ELR (cell line): ENCODE measurements at places on chromosomes 7 and 10.
A peak's percentile ranks its signal among the peaks of the same experiment; 100 is the strongest.

- DNase-seq, result no peak
Measured at GRCh38 chr7:47366211-47366610, 215.7 kb downstream of the TNS3 start.

GRCh38 chr7:55475855-55476803, 96.2 kb downstream of the VOPP1 start:
- DNase-seq, result peak; percentile 36

DNA sequence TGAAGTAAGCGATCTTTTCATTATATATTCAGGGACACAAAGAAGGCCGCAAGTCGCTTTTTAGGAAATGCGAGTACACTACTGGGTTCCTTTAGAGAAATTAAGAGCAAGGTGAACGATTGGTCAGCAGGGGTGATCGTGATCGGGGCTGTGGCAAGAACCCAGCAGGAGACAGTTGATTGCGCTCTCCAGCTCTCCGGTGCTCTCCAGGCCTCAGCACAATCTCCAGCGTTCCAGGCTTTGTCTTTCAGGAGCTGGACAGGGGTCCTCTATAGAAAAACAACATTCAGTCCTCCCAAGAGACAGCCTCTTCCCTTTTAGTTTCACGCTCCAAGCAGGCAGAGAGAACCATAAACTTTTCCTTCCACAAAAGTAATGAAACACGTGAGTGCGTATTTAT, 170.5 kb upstream of the KLF6 start:
- DNase-seq, result no peak

GRCh38 chr10:86105181-86105580, 261.4 kb downstream of the GRID1 start:
- DNase-seq, result no peak

- peak; percentile 59 for DNase-seq
Measured at GRCh38 chr10:115854740-115855435, 418.1 kb downstream of the GFRA1 start.

GRCh38 chr10:123926401-123927264, 35.0 kb upstream of the CPXM2 start:
- DNase-seq, result peak; percentile 30

DNA sequence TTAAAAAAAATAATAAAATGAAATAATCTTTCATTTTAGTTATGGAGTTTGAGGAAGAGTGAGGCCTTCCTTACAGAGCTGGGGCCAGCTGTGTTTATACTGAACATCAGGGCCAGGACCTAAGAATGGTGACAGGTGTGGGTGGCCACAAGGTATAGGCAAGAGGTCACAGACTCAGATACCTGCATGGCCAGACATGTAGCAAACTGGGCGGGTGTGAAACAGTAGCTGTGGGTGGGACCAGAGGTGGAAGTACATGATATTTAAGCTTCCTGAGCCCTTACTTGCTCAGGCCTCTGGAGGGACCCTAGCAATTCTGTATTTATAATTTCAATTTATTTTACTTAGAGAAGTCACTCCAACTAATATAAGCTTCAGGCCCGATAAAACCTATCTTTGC, 27.7 kb upstream of the CAMK1D start:
- DNase-seq, result no peak

GRCh38 chr10:96321822-96322221, 17.6 kb downstream of the DNTT start:
- no peak for DNase-seq

GRCh38 chr7:98174334-98175259, 36.6 kb upstream of the BHLHA15 start:
- no peak for DNase-seq

GRCh38 chr7:140196361-140197217, 19.8 kb upstream of the KDM7A start:
- peak; percentile 22 for DNase-seq

DNA sequence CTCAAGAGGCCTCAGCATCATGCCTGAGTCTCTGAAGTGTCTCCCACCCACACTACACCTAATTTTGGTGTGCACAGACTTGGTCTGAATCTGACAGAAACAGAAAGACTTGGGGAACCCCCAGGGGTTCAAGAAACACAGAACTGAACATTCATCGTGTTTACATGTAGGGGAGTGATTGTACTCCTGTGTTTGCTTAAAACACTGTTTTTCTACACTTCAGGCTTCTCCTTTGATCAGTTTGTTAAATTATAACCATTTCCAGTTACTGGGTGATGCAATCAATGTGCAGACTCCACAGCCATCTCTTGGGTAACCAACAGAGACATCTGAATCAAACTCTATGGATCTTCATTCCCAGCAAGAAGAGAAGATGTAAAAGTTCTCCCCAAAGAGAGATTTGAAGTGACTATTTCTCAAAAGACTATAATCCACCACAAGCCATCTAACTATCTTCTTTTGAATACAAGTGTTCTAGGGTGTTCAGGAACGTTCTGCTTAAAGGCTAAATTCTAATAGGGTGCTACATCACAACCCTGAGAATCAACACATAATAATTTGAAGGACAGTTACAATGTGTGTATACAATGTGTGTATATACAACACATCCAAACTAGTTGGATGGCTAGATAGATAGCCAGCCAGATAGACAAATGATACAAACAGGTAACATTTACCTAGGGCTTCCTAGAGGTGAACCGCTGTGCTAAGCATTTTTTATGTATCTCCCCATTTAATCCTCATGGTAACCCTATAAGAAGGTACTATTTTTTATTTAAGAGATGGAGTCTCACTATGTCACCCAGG, 34.2 kb downstream of the DNAJC12 start:
- DNase-seq, result no peak

DNA sequence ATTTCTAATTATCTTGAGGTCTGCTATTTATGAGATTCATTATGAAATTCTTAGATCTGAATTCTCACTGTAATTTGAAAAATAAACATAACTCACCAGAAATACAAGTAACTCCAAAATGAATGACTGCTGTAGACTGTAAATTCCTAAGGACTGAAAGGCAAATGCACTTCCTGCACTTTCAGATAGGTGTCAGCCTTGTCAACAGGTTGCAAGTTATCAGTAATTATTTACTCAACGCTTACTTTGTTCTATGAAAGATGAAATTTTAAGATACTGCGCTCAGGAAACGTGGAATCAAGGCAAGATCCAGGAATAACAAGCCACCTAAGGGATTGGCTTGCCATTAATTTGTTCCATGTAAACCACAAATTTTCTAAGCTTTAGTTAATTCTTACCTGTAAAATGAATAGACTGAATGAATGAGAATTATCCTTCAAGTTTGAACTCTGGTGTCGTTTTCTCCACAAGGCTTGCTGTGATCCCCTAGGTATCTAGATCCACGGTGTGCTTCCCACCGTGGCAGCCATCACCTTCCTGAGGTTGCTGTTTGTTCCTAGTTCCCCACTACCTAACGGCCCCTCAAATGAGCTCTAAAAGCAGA, 12.6 kb downstream of the DHX32 start:
- DNase-seq, result peak; percentile 70

- DNase-seq, result peak; percentile 90
Measured at GRCh38 chr7:92763636-92764423, 72.5 kb downstream of the CDK6 start.

- DNase-seq, result peak; percentile 9
Measured at GRCh38 chr10:59432207-59432900, 70.0 kb upstream of the FAM13C start.

GRCh38 chr7:39554583-39555165, 11.5 kb upstream of the YAE1 start:
- DNase-seq, result peak; percentile 12

GRCh38 chr7:33191340-33191739, 62.0 kb downstream of the BBS9 start:
- peak; percentile 6 for DNase-seq

DNA sequence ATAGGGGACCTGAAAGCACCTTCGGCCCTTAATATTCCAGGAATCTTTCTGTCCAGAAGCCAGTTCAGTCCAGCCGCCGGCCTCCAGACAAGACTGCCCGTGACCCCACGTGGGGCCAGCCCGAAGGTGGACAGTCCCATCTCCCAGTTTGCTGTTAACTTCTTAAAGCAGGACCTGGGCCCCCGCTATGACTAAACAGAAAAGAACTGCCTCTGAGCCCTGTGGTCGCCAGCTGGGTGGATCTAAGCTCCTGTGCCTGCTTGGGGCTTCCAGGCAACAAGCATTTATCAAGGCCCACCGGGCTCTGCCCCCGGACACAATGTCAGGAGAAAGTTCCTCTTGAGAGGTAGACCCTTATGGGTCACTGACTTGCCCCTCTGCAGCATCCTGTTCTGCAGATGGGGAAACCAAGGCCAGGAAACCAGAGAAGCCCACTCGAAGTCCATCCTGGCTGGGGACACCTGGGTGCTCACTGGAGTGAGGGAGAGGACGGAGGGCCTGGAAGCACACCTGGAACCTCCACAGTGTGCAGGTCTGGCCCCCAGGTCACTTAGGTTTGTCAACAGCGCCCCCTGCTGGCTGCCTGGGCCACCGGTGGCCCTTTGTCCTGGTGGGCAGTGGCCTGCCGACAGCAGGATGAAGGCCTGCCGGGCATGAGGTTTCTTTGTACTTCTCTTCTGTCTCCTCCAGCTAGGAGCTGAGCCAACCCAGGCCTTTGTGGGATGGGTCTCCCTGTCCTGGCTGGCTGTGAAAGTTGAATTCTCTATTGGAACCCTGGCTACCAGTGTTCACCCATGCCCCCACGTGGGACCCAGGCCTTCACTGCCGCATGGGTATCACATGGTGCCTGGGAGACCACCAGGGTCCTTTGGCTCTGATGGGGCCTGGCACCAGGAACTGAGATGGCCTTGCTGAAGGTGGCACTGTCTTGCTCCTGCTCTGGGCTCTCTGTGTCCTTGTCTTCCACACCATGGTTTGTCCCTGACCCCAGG, 128.0 kb downstream of the ZMIZ1 start:
- DNase-seq, result peak; percentile 74

DNA sequence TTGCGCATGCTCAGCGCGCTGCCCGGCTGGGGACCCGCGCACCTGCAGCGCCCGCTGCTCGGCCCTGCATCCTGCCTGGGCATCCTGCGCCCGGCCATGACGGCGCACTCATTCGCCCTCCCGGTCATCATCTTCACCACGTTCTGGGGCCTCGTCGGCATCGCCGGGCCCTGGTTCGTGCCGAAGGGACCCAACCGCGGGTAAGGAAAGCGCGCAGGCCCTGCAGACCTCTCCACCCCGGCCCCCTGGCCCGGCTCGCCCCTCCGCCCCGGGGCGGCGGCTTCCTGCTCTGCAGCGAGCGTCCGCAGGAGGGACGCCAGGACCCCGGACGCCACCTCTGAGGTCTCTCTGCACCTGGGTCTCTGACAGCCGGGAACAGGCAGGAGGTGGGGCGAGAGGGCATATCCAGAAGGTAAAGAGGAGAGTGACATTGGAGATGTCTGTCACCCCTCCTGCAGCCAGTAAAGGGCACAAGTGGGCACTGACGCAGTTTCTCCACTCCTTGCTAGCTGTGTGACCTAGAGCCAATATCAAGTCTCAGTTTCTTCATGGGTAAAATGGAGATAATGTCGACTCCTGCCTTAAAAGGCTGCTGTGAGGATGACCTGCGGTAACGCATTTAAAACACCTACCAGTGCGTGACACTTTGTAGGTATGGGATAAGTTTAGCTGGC, 338 bp downstream of the ATP6V0E2 start:
- no peak for DNase-seq

GRCh38 chr10:27819781-27820531, 74.3 kb upstream of the MKX start:
- peak; percentile 53 for DNase-seq

- DNase-seq, result no peak
Measured at GRCh38 chr7:132406039-132406438, 170.2 kb downstream of the PLXNA4 start.

- no peak for DNase-seq
Measured at GRCh38 chr10:66795866-66796265, 130.0 kb upstream of the LRRTM3 start.

GRCh38 chr7:1459920-1460820, 900 bp upstream of the MICALL2 start:
- peak; percentile 32 for DNase-seq

DNA sequence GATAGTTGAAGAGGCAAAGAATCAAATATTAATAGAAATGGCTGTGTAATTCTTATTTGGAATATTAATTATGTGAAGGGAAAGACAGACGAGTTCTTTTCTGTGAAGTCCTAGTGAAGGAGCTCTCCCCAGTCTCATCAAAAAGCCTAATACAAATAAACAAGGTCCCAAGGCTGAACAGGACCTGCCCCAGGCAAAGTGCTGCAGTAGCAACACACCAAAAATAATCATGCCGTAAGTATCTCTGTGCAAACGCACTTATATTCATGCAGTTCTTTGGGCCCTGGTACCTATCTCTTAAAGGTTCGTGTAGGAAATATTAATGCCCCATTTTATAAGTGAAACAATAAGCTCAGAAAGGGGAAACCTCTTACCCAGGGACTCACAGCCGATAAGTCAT, 12.2 kb upstream of the CHST15 start:
- DNase-seq, result no peak

DNA sequence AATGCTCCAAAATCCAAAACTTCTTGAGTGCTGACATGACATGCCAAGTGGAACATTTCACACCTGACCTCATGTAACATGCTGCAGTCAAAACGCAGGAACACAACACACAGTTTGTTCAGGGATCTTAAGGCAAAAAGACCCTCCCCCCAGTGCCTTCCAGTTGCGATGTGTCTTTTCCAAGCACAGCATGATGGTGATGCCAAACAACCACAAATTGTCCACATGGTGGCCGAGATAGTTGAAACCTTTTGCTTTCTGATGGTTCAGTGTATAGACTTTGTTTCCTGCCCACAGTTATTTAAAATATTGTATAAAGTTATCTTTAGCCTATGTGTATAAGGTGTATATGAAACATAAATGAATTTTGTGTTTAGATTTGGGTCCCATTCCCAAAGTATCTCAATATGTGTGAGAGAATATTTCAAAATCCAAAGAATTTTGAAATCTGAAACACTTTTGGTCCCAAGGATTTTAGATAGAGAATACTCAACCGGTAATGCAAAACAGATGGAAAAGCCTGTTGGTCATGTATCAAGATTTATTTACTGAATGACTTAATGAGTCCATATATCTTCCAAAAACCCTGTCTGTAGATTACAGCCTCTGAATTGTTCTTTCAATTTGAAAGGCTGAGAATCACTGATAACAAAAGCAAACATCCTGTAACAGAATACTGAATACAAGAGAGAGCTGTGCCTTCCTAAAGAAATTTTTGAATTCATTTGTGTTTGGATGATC, 93.4 kb upstream of the OIT3 start:
- DNase-seq, result no peak

DNA sequence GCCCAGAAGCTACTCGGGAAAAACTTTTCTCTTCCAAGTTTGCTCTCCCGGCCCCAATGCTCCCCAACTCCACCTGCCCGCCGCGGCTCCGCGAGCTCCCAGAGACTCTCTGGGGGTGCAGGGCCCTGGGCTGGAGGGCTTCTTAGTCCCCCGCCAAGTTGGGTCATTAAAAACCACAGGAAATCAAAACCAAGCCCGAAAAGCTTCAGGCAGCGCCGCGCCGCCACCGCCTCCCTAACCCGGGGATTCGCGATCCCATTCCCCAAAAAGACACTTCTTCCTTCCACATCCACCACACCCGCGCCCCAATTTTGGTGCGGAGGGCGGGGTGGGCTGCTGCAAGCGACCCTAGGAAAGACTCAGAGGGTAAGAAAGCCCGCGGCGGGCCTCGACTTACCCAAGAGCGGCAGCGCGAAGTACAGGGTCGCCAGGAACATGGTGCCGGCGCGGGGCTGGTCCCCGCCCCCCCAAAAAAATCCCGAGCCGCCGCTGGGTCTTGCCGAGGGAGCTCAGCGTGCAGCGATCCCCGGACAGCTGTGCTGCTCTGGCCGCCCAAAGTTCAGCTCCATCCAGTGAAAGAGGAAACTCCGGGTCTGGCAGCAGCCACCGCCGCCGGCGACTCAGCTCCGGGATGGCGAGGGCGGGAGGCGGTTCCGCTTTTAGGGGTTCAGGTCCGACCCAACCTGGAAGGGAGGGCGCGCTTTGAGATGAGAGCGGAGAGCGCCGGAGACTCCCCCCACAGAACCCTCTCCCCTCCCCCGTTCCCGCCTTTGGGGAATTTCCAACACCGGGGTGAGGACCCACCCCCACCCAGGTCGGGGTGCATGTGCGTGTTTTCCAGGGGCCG, 1.2 kb downstream of the GFRA1 start:
- DNase-seq, result peak; percentile 43
